ENCODE measurements at places on chromosomes 6 and 20.

GRCh38 chr6:30845183-30845582, 39.1 kb upstream of the DDR1 start:
- DNase-seq, result no peak

GRCh38 chr20:24665196-24665595, 195.8 kb downstream of the SYNDIG1 start:
- DNase-seq, result no peak

DNA sequence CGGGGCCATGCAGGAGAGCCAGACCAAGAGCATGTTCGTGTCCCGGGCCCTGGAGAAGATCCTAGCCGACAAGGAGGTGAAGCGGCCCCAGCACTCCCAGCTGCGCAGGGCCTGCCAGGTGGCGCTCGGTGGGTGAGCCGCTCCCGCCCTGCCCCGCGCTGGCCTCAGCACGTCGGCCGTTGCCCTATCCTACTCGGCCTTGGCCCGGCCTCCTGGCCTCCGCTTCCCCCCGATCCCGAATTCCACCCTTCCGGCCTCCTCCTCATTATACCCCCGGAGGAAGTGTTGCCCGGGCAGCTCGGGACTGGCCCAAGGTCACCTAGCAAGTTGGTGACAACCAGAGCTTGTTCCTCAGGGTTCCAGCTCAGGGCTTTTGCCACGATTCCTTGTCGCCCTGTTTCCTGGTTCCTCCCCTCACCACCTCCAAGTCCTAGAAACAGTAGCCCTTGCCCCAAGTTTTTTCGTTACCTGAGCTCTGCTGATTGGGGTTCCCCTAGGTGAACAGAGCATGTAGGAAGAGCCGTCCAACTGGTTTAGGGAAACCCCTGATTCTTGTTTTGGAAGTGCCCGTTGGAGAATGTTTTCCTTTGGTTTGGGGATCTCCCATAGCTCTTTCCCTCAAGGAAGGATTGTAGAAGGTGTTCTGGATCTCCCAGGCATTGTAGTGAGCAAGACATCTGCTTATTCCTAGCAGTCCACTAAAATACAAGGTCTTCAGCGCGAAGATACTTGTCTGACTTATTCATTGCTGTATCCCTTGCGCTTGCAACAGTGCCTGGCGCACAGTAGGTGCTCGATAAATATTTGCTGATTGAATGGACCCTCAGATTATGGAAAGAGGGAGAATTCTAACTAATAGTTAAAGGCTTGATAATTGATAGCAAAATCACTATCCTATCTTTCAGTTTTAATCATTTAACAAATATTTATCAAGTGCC, 641 bp downstream of the ARFGEF2 start:
- no peak for DNase-seq

DNA sequence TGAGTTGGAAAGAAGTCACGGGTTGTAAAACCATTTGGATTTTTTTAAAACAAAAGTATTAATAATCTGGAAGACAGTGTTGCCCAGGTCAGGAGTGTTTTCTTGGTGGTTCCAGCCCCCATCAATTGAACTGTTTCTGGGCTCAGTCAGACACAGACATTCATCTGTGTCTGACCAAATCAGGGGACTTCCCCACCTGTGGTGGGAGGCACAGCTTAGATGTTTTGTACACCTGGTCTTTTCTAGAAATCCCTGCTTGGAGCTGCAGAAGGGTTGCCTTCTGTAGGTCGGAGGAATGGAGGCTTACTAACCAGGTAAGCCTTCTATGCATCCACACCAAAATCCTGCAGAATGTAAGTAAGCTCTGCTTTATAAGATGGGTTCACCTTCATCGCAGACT, 63.6 kb downstream of the CDS2 start:
- no peak for DNase-seq

DNA sequence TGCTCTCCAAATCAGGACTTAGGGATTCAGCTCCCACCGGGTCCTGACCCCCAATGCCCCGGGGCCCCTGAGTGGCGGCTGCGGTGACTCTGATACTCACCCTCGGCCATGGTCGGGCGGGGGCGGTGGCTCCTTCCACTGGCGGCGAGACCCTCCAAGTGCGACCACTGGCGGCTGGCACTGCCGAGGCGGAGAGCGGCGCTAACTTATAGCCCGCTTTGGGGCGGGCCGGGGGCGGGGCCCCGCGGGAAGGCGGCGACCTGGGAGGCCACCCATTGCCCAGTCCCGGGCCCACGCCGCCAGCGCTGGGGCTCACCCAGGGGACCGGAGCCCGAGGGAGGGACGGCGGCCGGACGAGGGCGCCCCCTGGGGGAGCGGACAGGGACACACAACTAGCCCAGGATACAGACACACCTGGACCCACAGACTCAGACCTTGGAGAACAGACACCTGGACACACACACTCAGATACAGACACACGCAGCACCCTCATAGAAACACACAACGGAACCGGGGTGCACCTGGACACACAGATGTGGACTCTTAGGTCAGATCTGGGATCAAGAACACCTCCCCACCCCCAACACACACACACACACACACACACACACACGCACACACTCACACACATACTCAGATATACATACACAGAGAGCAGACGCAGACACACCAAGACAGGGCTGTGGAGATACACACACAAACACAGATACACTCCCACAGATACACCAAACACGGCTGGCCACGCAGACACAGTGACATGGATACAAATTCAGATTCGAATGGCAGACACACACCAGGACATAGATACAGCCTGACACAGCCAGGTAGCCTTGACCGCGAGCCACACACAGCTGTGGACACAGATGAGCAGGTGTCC, at the start of gene TGM2:
TSS of gene TGM2 (minus strand) at position 182 of the 877 bp plus-strand sequence. CDS start at position 110, 72 bp downstream.
- DNase-seq, result no peak

Data from NCI-H2081 treated with DMSO at 0.1 percent for 48 hours (cell line).